Endothelial cell (in vitro differentiated cells): ENCODE measurements at places on chromosomes 5 and 9.

GRCh38 chr5:93044859-93045666 lies 536.0 kb downstream of the NR2F1-AS1 start:
- DNase-seq, result no peak
- no peaks in the 10 kb centered on the region for H3K27me3 ChIP-seq
- H3K36me3 ChIP-seq, result no peaks in the 10 kb centered on the region

GRCh38 chr9:94490465-94490864 lies 64.4 kb upstream of the PCAT7 start:
- no peaks in the 10 kb centered on the region for H3K36me3 ChIP-seq
- peaks cover 4% of the 10 kb centered on the region for H3K27me3 ChIP-seq
- DNase-seq, result peak; percentile 25
- no peak overlapping the region for H3K27ac ChIP-seq

DNA sequence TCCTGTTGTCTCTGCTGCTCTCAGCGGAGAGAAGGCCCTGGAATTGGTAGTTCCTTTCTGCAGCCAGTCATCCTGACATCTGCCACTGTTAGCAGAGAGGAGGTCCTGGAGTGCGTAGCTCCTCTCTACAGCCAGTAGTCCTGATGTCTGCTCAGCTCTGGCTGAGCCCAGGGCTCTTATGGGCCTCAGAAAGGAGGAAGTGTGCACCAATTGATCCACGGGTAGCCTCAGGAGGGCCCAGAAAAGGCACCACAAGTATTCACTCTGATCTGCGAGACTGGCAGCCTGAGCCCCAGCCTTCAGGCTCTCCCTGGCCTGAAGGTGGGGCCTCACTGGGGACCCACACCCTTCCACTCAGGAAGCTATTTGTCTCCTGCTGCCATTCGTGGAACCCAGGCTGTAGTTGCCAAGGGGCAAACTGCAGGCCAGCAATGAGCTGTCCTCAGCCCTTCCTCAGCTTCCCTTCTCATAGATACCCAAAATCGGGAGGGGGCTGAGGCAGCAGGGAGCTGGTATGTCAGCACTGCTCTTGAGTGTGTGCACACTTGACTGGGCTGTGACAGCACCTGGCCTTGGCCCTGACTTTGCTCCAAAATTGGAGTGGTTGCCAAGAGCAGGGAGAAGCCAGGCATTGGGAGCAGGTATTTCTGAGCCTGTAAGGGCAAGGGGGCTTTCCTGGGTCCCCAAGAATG lies 1049.5 kb upstream of the ACO1 start:
- H3K4me3 ChIP-seq, result no peak overlapping the region
- DNase-seq, result no peak
- H3K36me3 ChIP-seq, result no peaks in the 10 kb centered on the region

- peaks cover 10% of the 10 kb centered on the region for H3K4me1 ChIP-seq
- no peak for DNase-seq
- H3K27ac ChIP-seq, result peak overlapping the region; percentile 1
- no peaks in the 10 kb centered on the region for H3K36me3 ChIP-seq
- H3K4me3 ChIP-seq, result no peak overlapping the region
These were observed 328.2 kb downstream of the BNC2 start for GRCh38 chr9:16542290-16542689.

DNA sequence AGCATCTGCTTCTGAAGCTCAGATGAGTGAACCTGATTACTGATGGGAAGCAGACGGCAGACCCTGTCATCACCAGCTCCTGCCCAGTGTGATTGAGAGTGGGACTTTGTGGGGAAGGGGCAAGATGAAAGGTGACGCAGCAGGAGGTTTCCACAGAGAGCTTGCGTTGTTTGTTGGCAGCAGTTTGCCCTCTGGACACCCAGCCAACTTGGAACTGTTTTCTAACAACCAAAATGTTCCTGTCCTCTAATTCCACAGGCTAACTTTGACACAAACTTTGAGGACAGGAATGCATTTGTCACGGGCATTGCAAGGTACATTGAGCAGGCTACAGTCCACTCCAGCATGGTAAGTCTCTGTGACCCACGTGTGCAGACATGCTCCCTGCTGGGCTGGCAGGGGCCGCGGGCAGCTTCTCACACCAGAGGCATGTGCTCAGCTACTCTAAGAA lies 20.9 kb downstream of the CYFIP2 start:
- no peak overlapping the region for H3K27ac ChIP-seq
- no peak overlapping the region for H3K4me3 ChIP-seq
- no peaks in the 10 kb centered on the region for H3K36me3 ChIP-seq
- H3K27me3 ChIP-seq, result no peaks in the 10 kb centered on the region
